ENCODE measurements at places on chromosomes 6 and 20.

- DNase-seq, result peak; percentile 22
Measured at GRCh38 chr6:89139509-89140346, 6.1 kb upstream of the PM20D2 start.

DNA sequence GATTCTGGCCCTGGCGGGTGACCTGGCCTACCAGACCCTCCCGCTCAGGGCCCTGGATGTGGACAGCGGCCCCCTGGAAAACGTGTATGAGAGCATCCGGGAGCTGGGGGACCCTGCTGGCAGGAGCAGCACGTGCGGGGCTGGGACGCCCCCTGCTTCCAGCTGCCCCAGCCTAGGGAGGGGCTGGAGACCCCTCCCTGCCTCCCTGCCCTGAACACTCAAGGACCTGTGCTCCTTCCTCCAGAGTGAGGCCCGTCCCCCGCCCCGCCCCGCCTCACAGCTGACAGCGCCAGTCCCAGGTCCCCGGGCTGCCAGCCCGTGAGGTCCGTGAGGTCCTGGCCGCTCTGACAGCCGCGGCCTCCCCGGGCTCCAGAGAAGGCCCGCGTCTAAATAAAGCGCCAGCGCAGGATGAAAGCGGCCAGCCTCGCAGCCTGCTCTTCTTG is 868 bp upstream of the SLC2A4RG start:
- DNase-seq, result no peak

- no peak for DNase-seq
Measured at GRCh38 chr6:44621846-44622245, 234.3 kb downstream of the CDC5L start.

- no peak for DNase-seq
Measured at GRCh38 chr6:10315658-10316372, 99.1 kb downstream of the TFAP2A start.

- peak; percentile 20 for DNase-seq
Measured at GRCh38 chr6:146770965-146771735, 172.4 kb downstream of the ADGB start.

DNA sequence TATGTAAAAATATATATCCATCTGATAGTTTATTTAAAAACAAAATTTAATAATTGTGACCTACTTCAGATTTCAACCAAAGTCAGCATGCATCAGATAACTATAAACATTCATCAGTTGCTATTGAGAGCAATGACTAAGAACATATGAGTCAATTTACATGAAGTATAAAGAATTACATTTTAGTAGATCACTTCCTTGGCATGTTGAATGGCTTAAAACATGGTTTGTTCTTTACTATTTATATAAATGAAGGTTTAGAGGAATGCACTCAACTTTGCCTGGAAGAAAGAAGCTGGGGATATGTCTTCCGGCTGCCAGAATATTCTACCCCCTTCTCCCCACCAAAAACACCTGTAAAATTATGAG is 6.4 kb upstream of the FAM217A start:
- peak; percentile 68 for DNase-seq

- no peak for DNase-seq
Measured at GRCh38 chr6:135672256-135672655, 174.7 kb upstream of the AHI1 start.

DNA sequence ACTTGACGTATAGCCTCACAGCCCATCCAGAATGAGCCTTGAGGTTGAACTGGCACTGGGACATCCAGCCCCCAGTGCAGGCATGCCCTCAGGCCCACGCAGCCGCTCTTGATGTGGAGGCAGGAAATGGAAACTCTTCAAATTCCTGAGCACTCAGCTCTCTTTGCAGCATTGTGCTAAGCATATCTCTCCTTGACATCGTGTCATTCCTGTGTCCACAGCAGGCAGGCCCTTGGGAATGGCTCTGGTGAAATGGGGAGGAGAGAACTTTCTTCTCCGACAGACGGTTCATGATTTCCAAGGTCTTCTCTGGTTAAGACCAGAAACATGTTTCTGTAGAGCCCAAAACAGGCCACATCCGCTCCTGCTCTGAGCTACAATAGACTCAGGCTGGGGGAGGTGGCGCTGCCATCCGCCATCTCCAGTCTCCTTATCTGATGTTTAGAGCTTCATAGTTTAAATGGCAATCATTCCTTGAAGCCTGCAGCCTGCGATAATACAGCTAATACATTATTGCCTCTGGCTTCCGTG is 248.8 kb downstream of the CDH4 start:
- DNase-seq, result peak; percentile 39

- no peak for DNase-seq
Measured at GRCh38 chr6:52135217-52135616, 47.8 kb upstream of the PKHD1 start.

DNA sequence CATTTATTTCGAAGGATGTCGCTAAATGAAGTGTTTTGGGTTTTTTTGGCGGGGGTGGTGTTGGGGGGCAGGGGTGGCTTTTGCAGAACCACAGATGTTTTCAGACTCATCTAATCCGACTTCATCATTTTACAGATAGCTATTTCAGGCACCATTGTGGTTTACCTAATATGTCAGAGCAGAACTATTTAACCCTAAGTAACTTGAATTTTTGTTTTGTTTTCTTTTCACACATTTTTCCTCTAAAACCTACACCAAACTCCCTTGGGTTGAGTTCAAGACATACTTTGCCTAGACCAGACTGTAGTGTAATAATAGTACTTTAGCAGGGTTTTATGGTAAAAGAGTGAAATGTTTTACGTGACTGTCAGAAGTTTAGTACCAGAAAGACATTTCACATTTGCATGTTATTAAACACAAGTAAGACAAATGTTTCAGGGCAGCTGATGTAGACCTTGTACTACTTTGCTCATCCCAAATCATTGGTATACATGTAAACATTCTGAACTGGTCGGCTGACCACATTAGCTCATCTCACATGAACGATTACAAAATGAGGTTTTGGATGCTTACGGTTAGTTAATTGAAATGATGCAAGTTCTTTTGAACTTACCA is 37.7 kb downstream of the MAP3K4 start:
- DNase-seq, result peak; percentile 94

GRCh38 chr20:33124994-33125393 is 43.0 kb upstream of the BPIFA2 start:
- DNase-seq, result no peak

GRCh38 chr6:135871296-135871695 is 19.8 kb downstream of the PDE7B start:
- DNase-seq, result peak; percentile 71

- no peak for DNase-seq
Measured at GRCh38 chr6:149913085-149913484, 9.8 kb downstream of the RAET1G start.

DNA sequence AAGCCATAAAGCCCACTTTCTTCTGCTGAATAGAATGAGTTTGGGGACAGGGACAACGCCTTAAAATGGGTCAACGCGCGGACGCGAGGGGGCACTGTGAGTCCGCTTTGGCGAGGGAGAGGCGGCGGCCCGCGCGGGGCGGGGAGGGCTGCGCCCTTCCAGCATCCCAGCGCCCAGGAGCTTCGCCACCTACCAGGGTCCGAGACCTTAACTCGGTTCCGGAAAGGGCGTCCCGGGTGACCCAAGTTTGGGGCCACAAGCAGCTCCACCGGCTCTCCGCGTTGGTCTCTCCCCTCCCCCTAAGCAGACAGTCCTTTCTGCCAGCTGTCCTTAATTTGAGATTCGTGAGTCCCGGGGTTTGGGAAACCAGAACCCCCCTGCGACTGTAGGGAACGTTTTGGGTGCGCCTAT is 1.8 kb upstream of the SAMD5 start:
- DNase-seq, result peak; percentile 35

- no peak for DNase-seq
Measured at GRCh38 chr6:15506066-15506465, 156.8 kb downstream of the DTNBP1 start.

GRCh38 chr6:111683749-111684267 is 78.1 kb upstream of the TRAF3IP2 start:
- DNase-seq, result peak; percentile 60

DNA sequence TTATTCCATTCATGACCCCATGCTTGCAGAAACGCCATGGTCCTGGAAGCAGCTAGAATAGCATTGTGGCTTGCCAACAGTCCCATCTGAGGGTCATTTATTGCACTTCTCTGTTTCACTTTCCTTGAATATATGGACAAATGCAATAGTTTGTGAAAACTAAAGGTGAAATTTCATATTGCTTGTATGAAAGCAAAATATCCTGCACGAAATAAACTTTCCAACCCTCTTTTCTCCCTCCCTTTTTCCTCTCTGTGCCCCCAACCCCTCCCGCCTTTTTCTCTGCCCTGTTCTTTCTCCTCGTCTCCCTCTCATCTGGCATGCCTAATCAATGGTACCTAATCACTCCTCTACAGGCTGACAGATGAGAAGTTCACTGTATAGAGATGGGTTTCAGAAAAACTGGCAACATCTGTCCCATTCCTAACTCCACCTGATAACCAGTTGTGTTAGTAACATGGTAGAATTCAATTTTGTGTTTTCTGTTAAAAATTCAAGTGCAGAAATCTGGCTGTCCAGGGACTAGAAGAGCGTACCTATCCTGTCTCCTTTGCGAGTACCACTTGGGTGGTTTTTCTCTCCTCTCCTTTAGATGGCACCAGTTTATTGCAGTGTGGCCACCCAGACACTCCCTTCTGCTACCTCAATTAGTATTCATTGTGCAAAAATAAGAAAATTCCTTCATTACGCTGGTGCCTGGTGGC is 198.6 kb downstream of the FOXA2 start:
- DNase-seq, result no peak
